ENCODE measurements at places on chromosomes 6 and 20.

DNA sequence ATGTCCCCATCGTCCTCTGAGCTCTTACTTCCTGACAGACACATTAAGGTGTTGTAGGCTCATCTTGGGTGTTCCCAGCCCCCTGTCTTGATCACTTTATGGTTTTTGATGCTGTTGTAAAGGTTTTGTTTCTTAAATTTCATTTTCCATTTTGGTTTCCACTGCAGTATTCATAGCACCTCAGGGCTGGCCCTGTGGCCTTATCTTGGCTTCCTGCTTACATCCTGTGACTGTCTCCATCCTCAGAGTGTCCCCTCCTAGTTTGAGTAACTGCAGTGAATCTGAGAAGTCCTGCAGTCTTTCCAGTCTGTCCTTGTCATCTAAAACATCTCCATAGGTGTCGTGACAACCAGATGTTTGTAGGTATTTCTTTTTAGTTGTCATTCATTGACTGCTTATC is 50.9 kb downstream of the JARID2 start:
- DNase-seq = no peak

- no peak for DNase-seq
Observed at GRCh38 chr20:60559462-60559861, 601.2 kb downstream of the CDH26 start.

- no peak for DNase-seq
Observed at GRCh38 chr20:38405132-38405531, 30.0 kb downstream of the SNHG17 start.

DNA sequence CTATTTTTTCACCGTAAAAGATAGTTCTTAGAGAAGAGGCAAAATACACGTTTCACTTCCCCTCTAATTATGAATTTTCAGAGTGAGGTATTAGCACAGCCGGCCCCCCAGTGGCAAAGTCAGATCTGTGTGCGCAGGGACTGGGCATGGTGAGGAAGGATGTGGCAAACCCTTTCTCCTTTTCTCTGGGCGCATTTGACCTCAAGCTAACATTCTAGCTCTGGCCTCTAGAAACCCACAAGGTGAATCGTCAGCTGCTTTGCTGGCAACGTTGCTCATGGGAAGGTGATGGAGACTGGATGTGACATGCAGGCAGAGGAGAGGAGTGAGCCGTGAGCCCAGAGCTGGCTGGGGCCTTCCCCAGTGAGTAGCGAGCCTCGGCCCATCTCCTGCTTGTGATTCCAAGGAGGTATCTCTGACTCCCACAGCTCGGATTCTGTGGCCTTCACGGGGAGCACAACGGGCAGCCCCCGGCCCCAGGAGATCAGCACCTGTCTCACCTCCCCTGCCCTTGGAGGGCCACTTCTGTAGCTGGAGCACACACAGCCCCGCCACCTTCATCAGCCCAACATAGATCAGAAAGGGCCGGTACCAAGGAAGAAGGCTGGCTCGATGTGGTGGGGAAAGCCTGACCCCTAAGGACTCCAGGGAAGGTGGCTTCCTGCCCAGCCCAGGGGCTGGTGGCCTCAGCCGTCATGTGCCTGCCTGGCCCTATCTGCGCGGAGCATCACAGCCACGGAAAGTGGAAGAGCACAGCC is 152.8 kb downstream of the TAF4 start:
- DNase-seq = no peak

DNA sequence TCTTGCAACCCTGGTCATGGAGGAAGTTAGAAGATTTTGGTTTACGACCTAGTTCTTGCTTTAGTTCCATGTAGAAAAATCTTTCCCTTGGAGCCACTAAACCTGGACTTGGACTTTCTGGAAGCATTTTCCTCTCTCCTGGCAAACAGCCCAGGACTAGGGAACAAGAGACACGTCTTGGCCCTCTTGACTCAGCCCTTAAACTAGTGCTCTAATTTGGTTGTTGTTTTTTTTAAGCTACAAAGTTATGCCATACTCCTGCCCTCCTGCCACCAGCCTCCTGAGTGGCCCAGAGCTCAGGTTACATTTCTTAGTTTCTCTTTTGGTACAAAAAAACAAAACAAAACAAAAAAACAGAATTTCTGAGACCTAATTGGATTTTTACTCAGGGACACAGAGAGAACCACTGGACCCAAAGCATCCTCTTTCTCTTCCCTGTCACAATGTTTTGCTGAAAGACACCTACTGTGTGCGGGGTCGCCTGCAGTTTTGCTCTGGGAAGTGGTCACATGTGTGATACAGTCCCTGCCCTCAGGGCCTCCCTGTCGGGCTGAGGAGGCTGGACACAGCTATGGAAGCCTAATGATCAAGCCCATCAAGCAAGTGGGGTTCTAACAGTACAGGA is 32.3 kb upstream of the SCUBE3 start:
- no peak for DNase-seq

- DNase-seq = no peak
Observed at GRCh38 chr6:21732731-21733130, 139.2 kb downstream of the SOX4 start.

DNA sequence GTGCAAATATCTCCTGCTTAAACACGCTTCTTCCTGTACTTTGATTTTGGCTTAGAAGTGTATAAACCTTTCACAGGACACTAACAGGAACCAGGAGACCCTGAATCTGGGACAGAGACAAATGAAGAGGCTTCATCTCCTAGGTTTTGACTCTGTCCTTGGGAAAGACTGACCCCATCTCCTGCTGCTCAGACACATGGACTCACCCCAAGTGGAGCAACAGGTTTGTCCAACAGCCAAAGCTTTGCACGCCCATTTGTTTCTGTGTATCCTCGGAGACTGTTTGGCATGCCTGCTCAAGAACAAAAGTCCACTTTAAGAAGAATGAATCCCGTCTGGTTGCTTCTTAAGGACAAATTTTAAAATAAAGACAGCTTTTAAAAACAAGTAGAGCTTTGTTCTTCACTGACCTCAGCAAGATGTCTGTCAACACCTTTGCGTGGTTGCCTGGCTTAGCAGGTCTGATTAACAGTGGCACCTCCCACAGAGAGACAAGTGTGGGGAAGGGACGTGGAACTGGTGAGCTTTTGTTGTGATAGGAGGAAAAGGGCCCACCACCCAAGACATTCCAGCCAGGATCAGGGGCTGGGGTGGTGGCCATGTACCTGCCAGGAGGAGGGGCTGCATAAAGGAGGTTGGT is 202.6 kb downstream of the SOD2 start:
- no peak for DNase-seq

- DNase-seq = no peak
Observed at GRCh38 chr6:141598487-141598886, 534.2 kb upstream of the GJE1 start.

- no peak for DNase-seq
Observed at GRCh38 chr20:35718972-35719635, 19.9 kb downstream of the ROMO1 start.

DNA sequence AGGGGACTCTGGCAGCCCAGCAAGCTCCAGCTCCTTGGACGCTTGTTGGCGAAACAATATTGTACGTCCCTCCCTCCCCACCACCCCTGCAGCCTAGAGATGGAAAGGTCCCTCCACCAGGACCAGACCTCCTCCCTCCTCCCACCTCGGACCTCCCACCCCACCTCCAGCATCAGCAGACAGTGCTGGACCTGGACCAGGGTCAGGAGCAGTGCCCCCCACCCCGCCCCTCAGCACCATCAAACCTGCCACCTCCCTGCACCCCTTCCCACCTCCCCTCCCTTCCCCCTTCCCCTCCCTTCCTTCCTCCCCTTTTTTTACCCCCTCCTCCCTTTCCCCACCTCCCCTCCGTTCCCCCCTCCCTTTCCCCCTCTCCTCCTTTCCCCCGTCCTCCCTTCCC is 98.4 kb downstream of the TAF4 start:
- no peak for DNase-seq

- no peak for DNase-seq
Observed at GRCh38 chr20:47540443-47541354, 39.0 kb downstream of the NCOA3 start.

GRCh38 chr6:87494761-87495422 is 22.1 kb downstream of the SLC35A1 start:
- DNase-seq = no peak

GRCh38 chr20:42341654-42342053 is 723.5 kb upstream of the CHD6 start:
- no peak for DNase-seq

GRCh38 chr6:112234601-112235000 is 19.8 kb downstream of the LAMA4 start:
- no peak for DNase-seq

DNA sequence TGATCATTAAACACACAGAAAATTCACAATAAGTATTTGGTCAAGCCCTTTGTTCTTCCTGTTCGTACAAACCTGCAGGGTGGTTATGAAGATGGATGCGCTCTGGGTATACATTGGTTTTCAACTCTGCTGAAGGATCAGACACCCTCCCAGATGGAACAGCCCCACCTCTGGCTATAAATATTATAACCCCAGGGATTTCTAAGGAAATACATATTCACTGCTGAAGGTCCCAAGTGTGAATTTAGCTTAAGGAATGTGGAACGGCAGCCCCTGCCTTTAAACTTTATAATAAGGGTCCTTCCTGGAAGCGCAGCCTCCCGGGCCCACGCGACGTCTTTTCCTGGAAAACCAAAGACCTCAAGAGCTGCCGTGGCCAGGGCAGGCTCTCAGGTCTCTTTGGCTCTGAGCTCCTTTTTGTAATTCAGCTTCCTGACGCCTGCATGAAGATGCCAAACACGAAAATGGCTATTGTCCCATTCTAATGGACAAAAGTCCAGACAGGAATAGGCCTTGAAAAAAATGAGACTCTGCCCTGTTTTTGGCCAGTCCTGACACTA is 172.4 kb upstream of the SSTR4 start:
- DNase-seq = no peak

DNA sequence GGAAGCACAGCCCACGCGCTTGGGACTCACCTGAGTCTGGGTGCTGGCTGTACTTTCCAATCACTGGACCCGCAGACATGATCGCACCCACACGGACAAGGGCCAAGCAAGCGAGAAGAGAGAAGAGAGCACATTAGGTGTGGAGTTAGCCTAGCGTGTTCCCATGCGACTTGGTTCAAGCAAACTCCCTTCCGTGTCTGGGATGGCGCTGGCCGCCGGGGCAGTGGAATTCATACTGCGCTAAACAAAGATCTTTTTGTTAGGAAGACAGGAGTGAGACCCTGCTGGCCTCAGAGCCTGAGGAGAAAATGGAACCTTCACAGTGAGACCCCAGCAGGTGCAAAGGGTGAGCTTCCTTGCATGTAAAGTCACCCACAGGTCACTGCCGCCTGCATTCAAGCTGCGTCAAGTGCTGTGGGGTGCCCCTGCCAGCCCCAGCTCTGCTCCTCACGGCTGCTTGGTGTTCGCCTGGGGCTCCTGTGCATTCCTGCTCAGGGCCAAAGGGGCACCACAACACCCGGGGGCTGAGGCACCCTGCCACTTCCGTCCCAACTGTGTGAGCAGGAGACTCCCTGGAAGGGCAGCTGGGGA is 26.4 kb downstream of the PSMG4 start:
- DNase-seq = no peak

GRCh38 chr6:32887616-32888015 is 33.6 kb downstream of the PSMB9 start:
- no peak for DNase-seq

DNA sequence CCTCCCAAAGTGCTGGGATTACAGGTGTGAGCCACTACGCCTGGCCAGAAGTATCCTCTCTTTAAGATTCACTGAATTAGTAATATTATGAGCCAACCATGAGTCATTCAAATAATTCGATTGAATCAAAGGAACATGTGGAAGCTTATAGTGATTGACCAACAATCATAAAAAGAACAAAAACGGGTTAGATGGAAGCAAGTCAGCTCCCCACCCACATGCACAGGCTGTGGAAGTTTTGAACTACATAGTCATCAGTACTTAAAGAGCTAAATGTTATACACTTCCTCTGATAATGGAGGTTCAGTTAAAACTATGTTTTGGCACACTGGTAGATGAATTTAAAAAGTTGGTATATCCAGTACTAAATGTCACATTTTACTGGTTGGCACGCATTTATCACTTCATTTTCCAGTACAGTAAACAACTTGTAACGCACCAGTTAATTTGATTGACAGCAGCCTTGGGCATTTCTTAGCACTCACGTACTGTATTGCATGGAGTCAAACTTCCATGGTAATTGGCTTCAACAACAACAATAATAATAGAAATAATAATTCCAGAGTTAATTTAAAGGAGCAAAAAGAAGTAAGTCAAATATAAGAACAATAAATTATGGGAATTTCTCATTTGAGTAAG is 1107.3 kb upstream of the MAP3K7 start:
- no peak for DNase-seq

Data from anterior cingulate cortex (tissue), 58 donors.